ENCODE measurements at places on chromosomes 3 and 15.

DNA sequence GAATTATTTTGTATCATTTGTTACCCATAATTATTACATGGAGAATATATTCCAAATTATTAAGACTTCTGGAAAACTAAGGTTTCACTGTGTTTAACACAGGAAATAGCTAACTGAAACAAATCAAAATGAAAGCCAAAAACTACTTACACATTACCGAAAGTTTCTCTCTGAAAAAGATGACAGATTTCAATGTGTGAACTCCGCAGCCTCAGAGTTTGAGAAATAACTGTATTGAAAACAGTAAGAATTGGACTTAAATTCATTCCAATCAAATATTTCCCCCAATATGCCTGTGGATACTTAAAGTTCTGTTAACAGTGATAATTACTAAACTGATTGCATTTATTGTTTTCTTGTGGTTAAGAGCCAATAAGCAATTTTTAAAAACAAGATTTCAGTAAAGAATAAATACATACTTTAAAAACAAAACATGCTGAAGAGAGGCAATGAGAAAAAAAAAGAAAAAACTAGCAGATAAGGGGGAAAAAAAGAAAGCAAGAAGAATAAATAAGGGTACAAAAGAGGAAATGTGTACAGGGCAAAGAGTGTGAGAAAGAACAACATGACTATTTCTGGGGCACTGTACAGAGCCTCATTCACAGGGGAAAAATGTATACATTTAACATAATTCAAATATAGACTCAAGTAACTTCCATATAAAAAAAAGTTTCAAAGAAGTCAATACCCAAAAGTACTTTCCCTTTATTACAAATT, 30.7 kb downstream of the DENND4A start:
- no peak for DNase-seq

DNA sequence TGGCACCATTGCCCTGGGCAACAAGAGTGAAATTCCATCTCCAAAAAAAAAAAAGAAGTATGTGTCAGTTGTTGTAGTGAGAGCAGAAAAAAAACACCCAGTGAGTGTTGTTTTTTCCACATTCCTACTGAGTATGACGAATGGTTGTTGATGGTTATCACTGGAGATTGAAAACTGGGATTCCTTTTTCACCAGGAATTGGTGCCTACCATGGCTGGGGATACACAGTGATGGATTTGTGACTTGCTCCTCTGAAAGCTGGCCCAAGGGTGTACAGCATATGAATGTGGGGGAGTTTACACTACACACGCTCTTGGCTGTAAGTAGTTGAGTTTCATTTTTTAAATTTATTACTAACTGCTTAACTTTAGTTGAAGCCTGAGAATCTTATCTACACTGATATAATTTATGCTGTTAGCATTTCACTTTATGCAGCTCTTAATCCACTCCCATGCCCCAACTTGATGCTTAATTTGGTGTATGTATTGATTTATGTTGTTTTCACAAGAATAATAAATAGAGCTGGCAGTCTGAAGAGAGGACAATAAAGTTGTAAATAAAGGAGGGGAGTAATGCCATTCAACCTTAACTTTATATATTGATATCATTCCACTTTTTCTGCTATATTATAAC, 56.0 kb upstream of the MME start:
- no peak for DNase-seq

- peak; percentile 93 for DNase-seq
Observed at GRCh38 chr15:72117486-72118016, 399 bp downstream of the MYO9A start.

DNA sequence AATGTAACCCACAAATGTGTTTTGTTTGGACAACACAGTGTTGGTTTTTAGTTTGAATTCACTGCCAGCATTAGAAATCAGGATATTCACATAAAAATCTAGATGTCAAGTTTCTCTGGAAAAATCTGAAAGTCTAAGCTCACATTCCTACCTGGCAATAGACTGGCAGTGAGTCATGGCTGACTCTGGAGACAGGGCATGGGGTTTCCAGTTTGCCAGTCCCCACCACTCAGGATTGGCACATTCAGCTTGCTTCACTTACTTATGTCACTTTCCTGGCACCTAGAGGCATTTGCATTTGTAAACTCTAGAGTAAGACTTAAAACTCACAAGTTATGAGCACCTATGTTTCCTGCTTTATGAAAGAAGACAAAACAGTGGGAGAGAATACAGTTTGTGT, 19.1 kb upstream of the SEC61A1 start:
- DNase-seq: no peak

DNA sequence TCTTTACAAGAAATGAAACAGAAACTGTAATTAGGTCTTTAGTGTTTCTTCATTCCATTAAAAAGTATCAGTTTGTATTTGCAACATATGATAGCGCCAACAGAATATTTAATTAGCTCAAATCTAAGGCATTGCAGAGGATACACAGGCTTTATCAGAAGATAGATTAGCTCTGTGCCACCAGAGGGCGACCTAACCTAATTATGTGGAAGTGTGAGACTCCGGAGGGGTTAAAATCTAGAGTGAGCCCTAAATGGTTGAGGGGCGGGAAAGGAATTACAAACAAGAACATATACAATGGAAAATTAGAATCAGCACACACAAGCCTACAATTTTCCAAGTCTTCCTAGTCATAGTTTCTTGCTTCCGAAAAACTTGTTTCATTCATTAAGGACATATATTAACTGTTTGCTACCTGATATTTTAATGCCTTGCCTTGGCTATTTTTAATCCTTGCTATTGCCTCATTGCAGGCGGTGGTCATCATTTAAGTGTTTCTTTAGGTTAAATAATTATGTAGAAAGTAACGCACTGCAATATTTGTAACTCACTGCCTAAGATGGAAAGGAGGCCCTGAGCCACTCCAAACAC, 18.0 kb upstream of the RYR3 start:
- DNase-seq: peak; percentile 48

- no peak for DNase-seq
Observed at GRCh38 chr3:57709559-57709958, 16.7 kb upstream of the DENND6A start.

DNA sequence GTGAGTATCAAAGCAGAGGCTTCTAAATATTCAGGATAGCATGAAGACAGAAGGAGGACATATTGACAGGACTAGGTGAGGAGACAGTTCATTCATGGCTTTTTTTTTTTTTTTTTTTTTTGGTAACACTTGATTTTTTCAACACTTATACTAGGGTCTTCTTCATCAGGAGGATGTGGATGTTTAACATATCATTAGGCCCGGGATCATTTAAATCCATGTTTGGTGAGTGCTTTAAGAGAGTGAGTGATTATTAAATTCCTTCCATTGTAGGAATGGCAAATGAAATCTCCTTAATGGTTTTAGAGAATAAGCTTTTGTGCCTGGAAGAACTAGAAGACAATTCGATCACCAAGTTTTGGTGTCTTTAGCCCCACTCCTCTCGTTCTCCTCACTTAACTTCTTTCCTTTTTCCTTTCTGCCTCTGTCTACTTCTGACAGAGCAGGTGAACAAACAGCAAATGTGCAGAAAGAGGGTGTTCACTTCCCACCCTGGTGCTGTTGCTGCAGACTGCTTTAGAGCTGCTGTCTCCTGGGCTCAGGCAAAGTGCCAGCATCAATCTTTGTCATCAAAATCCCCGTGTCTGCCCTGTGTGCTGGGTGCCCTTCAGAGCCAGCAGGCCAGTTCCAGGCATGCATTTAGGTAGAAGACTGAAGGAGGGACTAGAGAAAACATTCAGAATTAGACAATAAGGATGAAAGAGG, 35.6 kb upstream of the RAB11A start:
- no peak for DNase-seq

DNA sequence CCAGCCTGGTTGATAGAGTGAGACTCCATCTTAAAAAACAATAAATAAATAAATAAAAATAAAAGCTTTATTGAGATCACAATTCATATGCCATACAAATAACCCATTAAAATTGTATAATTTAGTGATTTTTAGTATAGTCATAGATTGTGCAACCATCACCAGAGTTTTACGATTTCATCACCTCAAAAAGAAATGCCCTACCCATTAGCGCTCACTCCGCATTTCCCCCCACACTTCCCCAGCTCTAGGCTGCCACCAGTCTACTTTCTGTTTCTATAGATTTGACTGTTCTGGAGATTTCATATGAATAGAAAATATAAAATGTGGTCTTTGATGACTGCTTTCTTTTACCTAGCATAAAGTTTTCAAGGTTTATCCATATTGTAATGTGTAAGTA, 57.0 kb downstream of the ARHGEF26 start:
- no peak for DNase-seq

- no peak for DNase-seq
Observed at GRCh38 chr3:13894096-13894806, 14.4 kb upstream of the WNT7A start.

GRCh38 chr3:189534531-189534930, 96.7 kb upstream of the TP63 start:
- no peak for DNase-seq

All from KBM-7 (cell line).